ENCODE measurements at places on chromosomes 12 and 14. TPM values are rescaled to one million over a fixed set of nuclear protein-coding genes. Genes with fewer than 3 reads are reported as not detected.

Gene NUAK1
- 38.0 TPM for total RNA-seq

- no peak for DNase-seq
These were observed 16.9 kb downstream of the FZD10 start for GRCh38 chr12:130179191-130179590.

DNA sequence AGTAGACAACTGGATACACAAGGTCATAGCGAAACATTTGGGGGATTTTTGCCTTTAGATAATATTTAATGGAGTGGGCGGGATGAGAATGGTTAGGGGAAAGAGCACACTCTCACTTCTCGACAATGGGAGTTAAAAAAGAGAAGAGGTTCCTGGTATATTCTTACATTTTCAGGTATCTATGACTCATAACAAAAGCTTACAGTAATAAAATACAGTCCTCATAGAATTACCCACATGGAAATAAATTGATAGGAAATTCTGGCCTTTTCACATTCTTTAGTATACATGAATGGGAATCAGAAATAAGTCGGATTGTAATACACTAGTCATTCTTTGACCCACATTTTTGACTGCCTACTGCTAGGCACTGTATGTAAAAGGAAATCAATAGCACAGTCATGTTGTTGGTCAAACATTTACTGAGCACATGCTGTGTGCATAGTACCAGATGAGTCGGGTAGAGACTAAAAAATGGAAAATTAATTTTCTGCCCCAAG, 8.2 kb upstream of the CRADD start:
- DNase-seq, result no peak

- no peak for DNase-seq
These were observed 663 bp upstream of the LIN7A start for GRCh38 chr12:80938397-80938796.

DNA sequence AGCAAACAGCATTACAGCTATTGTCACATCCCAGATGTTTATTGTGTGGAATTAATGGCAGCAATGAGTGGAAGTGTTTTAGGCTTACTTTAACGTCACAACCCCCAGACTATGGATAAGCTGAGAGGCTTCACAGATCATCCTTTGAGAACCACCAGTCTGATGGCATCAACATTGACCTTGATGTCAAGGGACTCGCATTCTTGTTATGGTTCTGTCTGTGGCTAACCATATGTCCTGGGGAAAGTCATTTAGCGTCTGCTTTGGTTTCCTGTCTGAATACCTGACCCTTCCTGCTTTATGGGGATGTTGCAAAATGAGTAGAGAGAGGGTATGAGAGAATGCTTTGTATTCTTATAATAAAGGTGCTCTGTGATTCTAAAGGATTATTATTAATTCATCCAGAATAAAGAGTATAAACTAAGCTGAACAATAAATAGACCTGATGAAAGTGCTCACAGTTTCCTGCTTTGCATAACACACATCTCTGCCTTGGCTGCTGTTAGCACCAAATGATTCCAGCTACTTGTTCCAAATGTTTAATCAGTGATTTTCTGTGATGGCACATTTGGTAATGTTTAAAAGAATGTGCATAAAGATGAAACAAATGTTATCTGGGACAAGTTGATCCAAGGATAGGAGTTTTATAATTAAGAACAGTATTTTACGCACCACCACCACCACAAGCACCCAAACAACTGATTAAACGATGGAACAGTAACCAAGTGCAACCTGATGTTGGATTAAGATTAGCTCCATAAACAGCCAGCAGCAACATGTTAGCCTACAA, 116.9 kb upstream of the LRIG3 start:
- peak; percentile 16 for DNase-seq

Data from endothelial cell of umbilical vein (primary cell).